ENCODE measurements at places on chromosomes 6 and 20. TPM values are rescaled to one million over a fixed set of nuclear protein-coding genes. Genes with fewer than 3 reads are reported as not detected.

DNA sequence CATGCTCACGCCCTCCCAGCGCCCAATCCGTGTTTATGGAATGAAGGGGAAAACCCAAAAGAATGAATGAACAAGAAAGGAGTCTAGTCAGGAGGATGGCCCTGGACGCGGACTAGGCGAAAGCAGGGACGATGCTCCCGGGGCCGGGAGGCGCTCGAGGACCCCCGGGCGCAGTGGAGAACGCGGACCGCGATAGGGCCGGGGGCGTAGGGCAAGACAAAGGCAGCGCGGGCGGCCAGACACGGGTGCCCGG lies 758 bp downstream of the GCLC start:
- peak overlapping the region; percentile 87 for H3K27ac ChIP-seq
- H3K4me3 ChIP-seq: peak overlapping the region; percentile 93
- H3K27me3 ChIP-seq: no peaks in the 10 kb centered on the region

- DNase-seq: no peak
- no peaks in the 10 kb centered on the region for H3K4me1 ChIP-seq
- no peak overlapping the region for H3K27ac ChIP-seq
- no peaks in the 10 kb centered on the region for H3K36me3 ChIP-seq
- H3K4me3 ChIP-seq: no peak overlapping the region
- peaks cover 1% of the 10 kb centered on the region for H3K27me3 ChIP-seq
Observed at GRCh38 chr6:127188744-127189143, 70.3 kb downstream of the RSPO3 start.

DNA sequence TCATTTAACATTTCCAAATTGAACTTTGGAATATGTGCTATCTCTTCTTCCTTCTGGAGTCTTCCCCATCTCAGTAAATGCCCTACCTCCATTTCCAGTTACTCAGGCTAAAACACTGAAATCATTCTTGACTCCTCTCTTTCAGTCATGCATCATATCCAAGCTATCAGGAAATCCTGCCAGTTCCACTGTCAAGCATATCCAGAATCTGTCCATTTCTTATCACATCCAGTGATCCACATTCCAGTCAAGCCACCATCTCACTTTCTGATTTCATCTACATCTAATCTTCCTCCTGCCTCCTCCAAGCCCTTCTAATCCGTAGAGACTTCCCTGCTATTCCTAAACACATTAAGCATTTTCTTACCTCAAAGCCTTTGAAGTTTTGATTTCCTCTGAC lies 15.3 kb upstream of the TBC1D32 start:
- no peak overlapping the region for H3K4me3 ChIP-seq
- no peak overlapping the region for H3K27ac ChIP-seq
- no peaks in the 10 kb centered on the region for H3K36me3 ChIP-seq
- no peaks in the 10 kb centered on the region for H3K4me1 ChIP-seq
- DNase-seq: no peak

DNA sequence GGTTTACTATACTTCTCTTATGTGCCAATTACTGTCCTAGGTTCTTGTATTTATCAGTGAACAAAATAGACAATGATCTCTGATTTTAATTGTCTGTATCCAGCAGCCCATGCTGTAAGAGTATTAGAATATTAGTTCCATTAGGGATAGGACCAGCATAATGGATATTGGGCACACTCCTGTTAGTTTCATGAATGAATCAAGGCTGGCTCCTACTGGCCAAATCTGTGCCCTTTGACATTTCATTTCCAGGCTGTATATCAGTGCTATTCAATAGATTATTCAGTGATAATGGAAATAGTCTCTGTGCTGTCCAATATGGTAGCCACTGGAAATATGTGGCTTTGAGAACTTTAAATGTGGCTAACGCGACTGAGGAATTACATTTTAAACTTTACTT lies 1007.9 kb upstream of the FLRT3 start:
- no peak overlapping the region for H3K4me3 ChIP-seq
- no peak overlapping the region for H3K27ac ChIP-seq
- H3K27me3 ChIP-seq: no peaks in the 10 kb centered on the region
- H3K36me3 ChIP-seq: peaks cover 3% of the 10 kb centered on the region

- peaks cover 91% of the 10 kb centered on the region for H3K4me1 ChIP-seq
- peak overlapping the region; percentile 25 for H3K27ac ChIP-seq
- DNase-seq: no peak
- H3K36me3 ChIP-seq: peaks cover 92% of the 10 kb centered on the region
Observed at GRCh38 chr6:398558-399078, 7.1 kb downstream of the IRF4 start.

GRCh38 chr6:16132909-16133308 lies 4.0 kb downstream of the MYLIP start:
- no peak for DNase-seq
- no peaks in the 10 kb centered on the region for H3K27me3 ChIP-seq
- H3K4me1 ChIP-seq: peaks cover 81% of the 10 kb centered on the region
- H3K36me3 ChIP-seq: peaks cover 38% of the 10 kb centered on the region
- H3K27ac ChIP-seq: no peak overlapping the region

- H3K4me3 ChIP-seq: no peak overlapping the region
- H3K27ac ChIP-seq: no peak overlapping the region
- H3K4me1 ChIP-seq: no peaks in the 10 kb centered on the region
- H3K27me3 ChIP-seq: no peaks in the 10 kb centered on the region
- H3K36me3 ChIP-seq: no peaks in the 10 kb centered on the region
Observed at GRCh38 chr20:1301031-1301529, 27.9 kb downstream of the SDCBP2 start.

DNA sequence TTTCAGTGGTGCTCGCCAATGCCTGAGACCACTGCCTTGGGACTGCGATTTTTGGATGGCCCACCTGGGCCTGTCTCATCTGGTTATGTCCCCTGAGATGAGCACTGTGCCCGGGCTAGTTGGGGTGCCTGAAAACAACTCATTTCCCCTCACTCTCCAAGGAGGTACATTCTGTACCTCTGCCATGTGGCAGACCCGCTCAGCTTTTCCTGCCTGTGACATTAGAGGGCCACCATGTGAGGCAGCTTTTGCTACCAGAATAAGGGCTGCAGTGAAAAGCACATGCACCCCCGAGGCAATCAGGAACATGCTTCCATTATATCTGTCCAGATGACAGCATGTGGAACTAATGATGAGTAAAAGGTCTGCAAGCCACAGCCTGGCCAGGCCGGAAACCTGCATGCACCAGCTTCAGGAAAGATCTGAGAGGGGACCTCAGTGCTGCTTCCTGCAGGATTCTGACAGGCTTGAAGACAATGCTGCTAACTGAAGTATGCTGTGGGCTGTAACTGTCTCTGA lies 11.3 kb upstream of the SRSF6 start:
- peaks cover 3% of the 10 kb centered on the region for H3K4me1 ChIP-seq
- peaks cover 31% of the 10 kb centered on the region for H3K27me3 ChIP-seq
- H3K36me3 ChIP-seq: no peaks in the 10 kb centered on the region

DNA sequence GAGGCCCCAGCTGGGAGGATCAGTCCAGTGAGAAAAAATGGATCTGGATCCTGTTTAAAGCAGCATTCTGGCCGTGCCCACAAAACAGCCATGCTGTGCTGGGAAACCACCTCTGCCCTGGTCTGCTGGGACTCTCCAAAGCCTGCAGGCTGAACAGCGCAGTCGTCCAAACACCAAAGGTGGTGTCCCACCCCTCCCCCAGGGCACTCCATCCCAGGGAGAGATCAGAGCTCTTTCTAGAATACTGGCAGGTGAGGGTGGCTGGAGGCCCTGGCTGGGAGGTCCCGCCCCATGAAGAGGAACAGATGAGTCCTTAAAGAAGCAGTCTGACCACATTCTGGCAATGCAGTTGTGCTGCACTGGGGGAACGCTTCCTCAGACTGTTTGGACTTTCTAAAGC lies 84.6 kb downstream of the MRAP2 start:
- no peaks in the 10 kb centered on the region for H3K4me1 ChIP-seq
- peaks cover 2% of the 10 kb centered on the region for H3K27me3 ChIP-seq
- no peak overlapping the region for H3K27ac ChIP-seq
- no peak overlapping the region for H3K4me3 ChIP-seq
- H3K36me3 ChIP-seq: peaks cover under 1% of the 10 kb centered on the region

- no peak overlapping the region for H3K4me3 ChIP-seq
- H3K36me3 ChIP-seq: no peaks in the 10 kb centered on the region
- no peak overlapping the region for H3K27ac ChIP-seq
- no peaks in the 10 kb centered on the region for H3K4me1 ChIP-seq
Observed at GRCh38 chr6:145761584-145761983, 26.3 kb upstream of the EPM2A start.

- H3K27me3 ChIP-seq: no peaks in the 10 kb centered on the region
- no peak overlapping the region for H3K27ac ChIP-seq
- no peak for DNase-seq
Observed at GRCh38 chr20:33067806-33068205, 11.6 kb upstream of the BPIFB4 start.

DNA sequence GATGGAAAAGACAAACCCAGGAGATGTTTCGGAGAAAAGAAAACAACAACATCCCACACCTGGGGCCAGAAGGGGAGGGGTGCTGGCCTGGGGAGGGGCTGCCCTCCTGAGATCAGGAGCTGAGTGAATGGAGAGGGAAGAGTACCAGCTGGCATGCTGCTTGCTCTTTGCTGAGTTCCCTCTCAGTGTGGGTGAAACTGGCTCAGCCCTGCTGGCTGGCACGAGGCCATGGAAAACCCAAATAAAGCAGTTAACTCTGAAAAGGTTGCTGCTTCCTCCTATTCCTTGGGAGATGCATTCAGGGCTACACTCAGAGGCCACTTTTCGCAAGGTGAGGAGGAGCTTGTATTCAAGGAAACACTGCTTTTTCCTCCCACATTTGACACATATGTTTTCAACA lies 8.0 kb upstream of the KCNK16 start:
- H3K36me3 ChIP-seq: no peaks in the 10 kb centered on the region
- H3K27ac ChIP-seq: no peak overlapping the region
- H3K4me3 ChIP-seq: no peak overlapping the region
- peaks cover 5% of the 10 kb centered on the region for H3K4me1 ChIP-seq
- peaks cover 7% of the 10 kb centered on the region for H3K27me3 ChIP-seq

DNA sequence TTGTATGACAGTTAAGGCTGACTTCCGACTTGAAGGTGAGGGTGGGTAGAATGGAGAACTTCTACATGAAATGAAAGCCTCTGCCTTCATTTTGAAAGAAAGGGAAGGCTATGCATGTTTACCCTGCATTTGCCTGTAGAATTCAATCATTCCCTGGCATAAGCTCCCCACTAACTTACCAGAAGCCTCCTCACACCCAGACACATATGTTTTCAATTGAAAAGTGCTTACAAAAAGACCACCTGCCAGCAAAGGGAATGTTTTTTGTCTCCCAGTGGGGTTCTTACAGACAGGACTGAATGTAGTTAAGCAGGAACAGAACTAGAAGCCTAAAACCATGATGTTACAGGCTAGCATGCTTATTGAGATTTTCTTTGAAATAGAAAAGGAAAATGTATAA lies 392.1 kb upstream of the HSF2 start:
- no peak overlapping the region for H3K4me3 ChIP-seq
- H3K36me3 ChIP-seq: no peaks in the 10 kb centered on the region
- H3K27ac ChIP-seq: no peak overlapping the region
- DNase-seq: no peak
- no peaks in the 10 kb centered on the region for H3K4me1 ChIP-seq

- H3K4me1 ChIP-seq: no peaks in the 10 kb centered on the region
- H3K4me3 ChIP-seq: no peak overlapping the region
- no peak overlapping the region for H3K27ac ChIP-seq
- DNase-seq: no peak
Observed at GRCh38 chr6:114863610-114864009, 520.8 kb upstream of the HS3ST5 start.

GRCh38 chr6:108556866-108557493 lies 3.7 kb upstream of the FOXO3 start:
- peaks cover 12% of the 10 kb centered on the region for H3K4me1 ChIP-seq
- H3K27ac ChIP-seq: peak overlapping the region; percentile 71
- H3K4me3 ChIP-seq: peak overlapping the region; percentile 95
- peaks cover 5% of the 10 kb centered on the region for H3K36me3 ChIP-seq
- H3K27me3 ChIP-seq: peaks cover 8% of the 10 kb centered on the region
- DNase-seq: no peak

GRCh38 chr6:72149715-72150114 lies 263.4 kb downstream of the RIMS1 start:
- no peaks in the 10 kb centered on the region for H3K4me1 ChIP-seq
- H3K4me3 ChIP-seq: no peak overlapping the region
- H3K36me3 ChIP-seq: no peaks in the 10 kb centered on the region

- peaks cover 39% of the 10 kb centered on the region for H3K4me1 ChIP-seq
- no peak overlapping the region for H3K4me3 ChIP-seq
- no peaks in the 10 kb centered on the region for H3K27me3 ChIP-seq
- H3K36me3 ChIP-seq: peaks cover 28% of the 10 kb centered on the region
Observed at GRCh38 chr20:37319151-37319671, 26.7 kb upstream of the SRC start.

DNA sequence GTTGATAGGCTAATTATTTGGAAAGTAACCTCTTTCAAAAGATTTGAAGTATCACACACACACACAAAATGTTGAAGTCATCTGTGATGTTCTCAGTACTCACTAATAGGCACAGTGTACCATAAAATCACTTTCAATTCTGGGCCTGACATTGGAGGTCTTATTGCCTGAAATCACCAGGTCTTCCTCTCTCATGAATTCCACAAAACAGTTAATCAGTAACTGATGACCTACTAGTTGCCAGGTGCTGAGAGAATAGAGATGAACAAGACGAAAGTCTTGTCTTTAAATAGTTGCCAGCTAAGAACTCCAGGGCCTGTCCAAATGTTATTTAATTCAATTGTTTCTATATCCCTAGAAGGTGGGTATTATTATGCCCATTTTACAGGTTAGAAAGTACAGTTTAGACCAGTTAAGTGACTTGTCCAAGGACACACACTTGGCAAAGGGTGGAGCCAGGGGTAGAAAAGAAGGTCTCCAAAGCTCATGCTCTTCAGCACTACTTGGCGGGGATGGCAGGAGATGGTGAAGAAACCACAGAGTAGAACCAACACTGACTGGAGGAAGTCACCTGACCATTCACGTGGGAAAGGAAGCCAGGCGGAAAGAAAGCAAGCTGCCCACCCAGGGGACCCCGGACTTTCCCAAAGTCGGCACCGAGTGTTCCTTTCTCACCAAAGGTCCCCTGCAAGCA lies 116.4 kb downstream of the KIF6 start:
- H3K4me1 ChIP-seq: no peaks in the 10 kb centered on the region
- peaks cover 2% of the 10 kb centered on the region for H3K27me3 ChIP-seq
- no peak overlapping the region for H3K27ac ChIP-seq
- no peak overlapping the region for H3K4me3 ChIP-seq
- H3K36me3 ChIP-seq: no peaks in the 10 kb centered on the region
- no peak for DNase-seq

- H3K27me3 ChIP-seq: peaks cover 2% of the 10 kb centered on the region
- H3K36me3 ChIP-seq: no peaks in the 10 kb centered on the region
- H3K27ac ChIP-seq: no peak overlapping the region
Observed at GRCh38 chr6:13872681-13873080, 52.1 kb upstream of the RNF182 start.

- no peaks in the 10 kb centered on the region for H3K36me3 ChIP-seq
- no peak overlapping the region for H3K4me3 ChIP-seq
- no peaks in the 10 kb centered on the region for H3K4me1 ChIP-seq
Observed at GRCh38 chr6:148405894-148406293, 63.3 kb downstream of the SASH1 start.

SLC35D3 gene
- total RNA-seq: not detected

PTCRA gene
- total RNA-seq: not detected

CAP2 gene
- total RNA-seq: not detected

TPBG gene
- total RNA-seq: not detected

POPDC3 gene
- not detected for total RNA-seq

LZTS3 gene
- 0.84 TPM for total RNA-seq

KCNK5 gene
- not detected for total RNA-seq

PAK5 gene
- total RNA-seq: not detected

GJA1 gene
- not detected for total RNA-seq

SAPCD1 gene
- total RNA-seq: 9.0 TPM

ADTRP gene
- 1.4 TPM for total RNA-seq

UNC5CL gene
- 2.2 TPM for total RNA-seq

FOXF2 gene
- not detected for total RNA-seq

BHLHE23 gene
- total RNA-seq: not detected

WFDC10B gene
- total RNA-seq: not detected

GSTA1 gene
- not detected for total RNA-seq

MOG gene
- not detected for total RNA-seq

SLA2 gene
- total RNA-seq: 0.67 TPM

RAD21L1 gene
- not detected for total RNA-seq

Measured in activated B cell treated with CpG ODN at 0.5 μM for 24 hours (primary cell).